ENCODE measurements at places on chromosomes 6 and 20.

DNA sequence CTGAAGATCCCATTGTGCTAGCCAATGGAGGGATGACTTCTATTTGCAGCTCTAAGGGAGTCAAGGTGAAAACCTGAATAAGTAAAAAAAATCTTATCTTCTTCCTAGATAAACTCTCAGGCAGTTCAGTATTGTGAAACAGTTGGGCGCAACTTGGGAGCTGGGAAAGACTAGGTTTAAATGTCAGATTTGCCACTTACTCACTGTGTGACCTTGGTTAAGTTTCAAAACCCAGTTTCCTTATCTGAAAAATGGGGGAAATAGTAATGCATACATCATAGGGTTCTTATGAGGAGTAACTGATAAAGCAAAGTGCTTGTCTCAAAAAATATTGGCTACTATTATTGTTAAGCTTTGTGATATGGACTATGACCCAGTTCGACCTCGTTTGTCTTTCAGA, 88.8 kb downstream of the CD83 start:
- no peak for DNase-seq

DNA sequence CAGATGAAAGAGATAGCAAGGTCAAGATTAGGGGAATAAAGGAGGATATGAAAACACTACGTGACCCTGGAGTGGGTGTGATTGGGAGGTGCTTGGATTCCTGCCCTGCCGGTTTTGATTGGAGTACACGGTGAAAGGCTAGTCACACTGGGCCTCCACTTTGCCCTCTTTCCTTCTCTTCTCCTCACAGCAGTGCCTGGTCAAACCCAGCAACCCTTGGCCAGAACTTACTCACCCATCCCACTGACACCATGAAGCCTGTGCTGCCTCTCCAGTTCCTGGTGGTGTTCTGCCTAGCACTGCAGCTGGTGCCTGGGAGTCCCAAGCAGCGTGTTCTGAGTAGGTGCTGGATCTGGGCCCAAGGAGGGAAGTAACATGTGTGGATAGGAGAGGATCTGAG, at the start of gene WFDC13:
Gene WFDC13, plus strand, starts transcription at position 166 of the 400 bp plus-strand sequence. Its CDS starts 86 bp downstream, at position 252.
- DNase-seq, result no peak

DNA sequence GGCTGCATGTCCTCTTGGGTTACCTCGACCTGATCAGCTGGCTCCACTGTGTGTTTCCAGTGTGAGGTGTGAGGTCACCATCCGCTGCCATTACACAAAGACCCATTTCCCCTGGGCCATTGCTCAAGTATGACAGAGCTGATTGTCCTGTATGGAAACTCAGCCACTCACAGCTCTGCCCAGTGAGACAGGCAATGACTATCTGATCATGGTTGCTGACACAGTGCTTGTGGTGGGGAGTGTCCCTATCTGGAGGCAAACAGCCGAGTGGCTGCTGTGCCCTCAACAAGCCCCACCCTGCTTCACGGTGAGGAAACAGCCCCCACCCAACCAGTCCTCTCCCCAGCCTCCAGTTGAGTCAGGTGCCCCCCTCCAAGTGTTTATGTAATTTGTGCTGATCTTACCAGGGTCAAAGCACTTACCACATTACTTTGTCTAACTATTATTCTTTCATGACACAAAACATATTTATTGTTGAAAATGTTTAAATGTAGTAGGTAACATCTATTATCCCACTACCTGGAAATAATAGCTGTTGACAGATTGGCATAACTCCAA, 11.7 kb upstream of the MAPK13 start:
- peak; percentile 73 for DNase-seq

GRCh38 chr20:50218987-50219435, 28.4 kb downstream of the CEBPB start:
- DNase-seq, result no peak

DNA sequence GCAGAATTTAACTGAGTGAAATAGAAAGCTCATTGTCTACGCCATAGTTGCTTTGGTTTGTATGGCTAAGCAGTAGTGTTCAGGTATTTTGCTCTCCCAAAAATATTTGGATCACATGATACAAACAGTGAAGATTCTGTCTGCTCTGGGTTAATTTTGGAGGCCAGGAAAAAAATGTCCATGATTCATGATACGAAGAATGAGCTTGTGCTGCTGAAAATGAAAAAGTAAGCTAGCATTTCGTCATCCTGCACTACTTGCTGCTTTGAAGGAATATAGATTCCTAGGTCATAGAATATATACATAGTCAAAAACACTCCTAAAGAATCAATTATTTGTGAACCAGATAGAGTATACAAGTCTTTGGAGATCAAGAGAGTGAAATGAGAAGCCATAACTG, 8.3 kb downstream of the WRNIP1 start:
- no peak for DNase-seq

GRCh38 chr6:145539831-145540230, 195.5 kb downstream of the EPM2A start:
- DNase-seq, result no peak

- DNase-seq, result no peak
Observed at GRCh38 chr6:52050051-52050405, 37.4 kb downstream of the PKHD1 start.

- DNase-seq, result no peak
Observed at GRCh38 chr6:45454008-45454911, 76.5 kb upstream of the SUPT3H start.

DNA sequence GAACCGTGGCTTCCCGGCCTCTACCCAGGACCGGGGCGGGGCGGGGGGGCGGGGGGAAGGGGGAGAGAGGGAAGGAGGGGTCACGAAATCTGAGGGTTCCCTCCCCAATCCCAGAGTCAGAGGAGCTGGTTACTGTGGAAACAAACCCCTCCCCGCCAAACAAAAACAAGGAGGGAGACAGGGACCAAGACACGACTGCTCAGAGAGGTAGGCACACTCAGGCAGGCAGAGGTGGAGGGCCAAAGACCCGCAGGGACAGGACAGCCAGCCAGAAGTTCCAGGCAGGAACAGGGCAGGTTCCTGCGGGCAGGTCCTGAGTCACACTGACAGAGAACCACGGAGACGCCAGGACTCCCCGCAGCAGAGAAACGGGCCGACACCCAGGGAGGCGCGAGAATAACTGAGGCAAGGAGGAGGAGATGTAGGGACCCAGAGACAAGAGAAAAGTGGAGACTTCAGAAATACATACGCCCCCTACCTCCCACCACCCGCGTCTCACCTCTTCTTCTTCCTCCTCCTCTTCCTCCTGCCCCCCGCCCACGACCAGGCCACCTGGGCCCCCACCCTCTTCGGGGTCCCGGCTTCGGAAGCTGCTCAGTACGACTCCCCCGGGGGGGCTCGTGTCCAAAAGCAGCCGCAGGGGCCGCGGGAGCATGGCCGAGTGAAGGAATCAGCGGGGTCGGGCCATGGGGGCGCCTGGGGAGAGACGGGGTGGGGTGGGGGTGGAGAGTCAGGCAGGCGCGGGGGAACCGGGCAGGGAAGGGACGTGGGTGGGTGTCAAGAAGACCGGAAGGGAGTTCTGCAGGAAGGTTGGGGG, 578 bp downstream of the RGL2 start:
- DNase-seq, result peak; percentile 62

DNA sequence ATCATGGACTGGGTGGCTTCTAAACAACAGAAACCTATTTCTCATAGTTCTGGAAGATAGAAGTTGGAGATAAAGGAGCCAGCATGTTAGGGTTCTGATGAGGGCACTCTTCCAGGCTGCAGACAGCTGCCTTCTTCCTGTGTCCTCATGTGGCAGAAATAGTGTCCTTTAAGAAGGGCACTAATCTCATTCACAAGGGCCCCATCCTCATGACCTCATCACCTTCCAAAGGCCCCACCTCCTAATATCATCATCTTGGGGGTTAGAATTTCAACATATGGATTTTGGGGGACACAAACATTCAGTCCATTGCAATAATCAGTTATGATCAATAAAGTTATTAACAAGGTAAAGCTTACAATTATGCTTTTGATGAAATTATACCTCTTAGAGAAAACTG, 130.8 kb upstream of the SLC22A23 start:
- DNase-seq, result no peak

Measured in CD4-positive, alpha-beta T cell treated with Interleukin-6 for 4 hours (primary cell).